ENCODE measurements at places on chromosomes 2 and 18.

DNA sequence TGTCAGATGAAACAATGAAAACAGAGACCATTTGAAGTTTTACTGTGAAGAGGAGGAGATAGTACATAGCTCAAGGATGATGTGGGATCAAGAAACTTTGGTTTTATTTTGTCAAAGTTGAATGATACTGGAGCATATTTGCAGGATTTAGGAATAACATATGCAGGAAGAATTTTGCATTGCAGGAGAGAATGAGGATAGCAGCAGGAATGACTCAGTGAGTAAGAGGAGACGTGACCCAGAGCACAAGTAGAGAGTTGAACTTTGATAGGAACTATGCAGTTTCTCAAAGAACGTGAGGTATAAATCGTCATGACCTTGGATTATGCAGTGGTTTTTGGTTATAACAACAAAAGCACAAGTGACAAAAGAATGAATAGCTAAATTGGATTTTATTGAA, 47.7 kb downstream of the MAPRE2 start:
- no peak for DNase-seq

DNA sequence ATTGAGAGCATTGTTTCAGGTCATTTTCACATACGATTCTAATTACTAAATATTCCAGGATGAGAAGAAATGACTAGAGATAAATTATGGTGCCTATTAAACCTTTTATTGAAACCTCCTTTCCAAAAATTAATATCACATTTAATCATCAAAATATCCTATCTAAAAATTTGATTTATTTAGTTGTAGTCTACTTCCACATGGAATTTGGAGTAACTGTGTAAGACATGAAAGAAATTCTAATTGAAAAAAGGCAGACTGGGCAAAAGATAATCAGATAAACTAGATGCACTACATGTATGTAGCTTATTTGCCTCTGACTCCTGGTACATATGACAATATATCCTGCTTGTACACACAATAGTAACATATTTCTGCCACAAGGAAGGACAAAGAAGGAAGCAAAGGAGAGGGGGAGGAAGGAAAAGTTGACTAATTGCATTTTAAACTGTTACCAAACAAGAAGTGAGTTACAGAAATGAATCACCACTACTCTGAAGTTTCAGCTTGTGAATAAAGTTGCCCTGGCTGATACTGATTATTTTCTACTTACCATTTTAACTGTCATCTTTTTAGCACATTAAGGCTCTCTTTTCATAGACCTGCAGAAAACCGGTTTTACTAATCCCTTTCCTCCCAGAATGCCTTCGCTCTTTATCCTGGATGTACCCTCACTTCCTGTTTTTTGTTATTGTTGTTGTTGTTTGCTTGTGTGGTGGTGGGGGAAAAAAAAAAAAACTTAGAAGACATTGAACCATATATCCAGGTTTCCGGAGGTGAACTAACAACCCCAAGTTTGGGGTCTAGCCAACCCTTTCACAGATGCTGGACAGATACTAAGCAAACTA, 28.4 kb downstream of the NRXN1 start:
- DNase-seq = no peak

- DNase-seq = no peak
Observed at GRCh38 chr18:52319424-52319983, 20.5 kb upstream of the DCC start.

- no peak for DNase-seq
Observed at GRCh38 chr2:3162442-3163077, 215.1 kb downstream of the EIPR1 start.

GRCh38 chr2:239323447-239323846, 77.4 kb downstream of the HDAC4 start:
- no peak for DNase-seq

GRCh38 chr2:144431392-144431783, 88.5 kb downstream of the ZEB2 start:
- DNase-seq = no peak

DNA sequence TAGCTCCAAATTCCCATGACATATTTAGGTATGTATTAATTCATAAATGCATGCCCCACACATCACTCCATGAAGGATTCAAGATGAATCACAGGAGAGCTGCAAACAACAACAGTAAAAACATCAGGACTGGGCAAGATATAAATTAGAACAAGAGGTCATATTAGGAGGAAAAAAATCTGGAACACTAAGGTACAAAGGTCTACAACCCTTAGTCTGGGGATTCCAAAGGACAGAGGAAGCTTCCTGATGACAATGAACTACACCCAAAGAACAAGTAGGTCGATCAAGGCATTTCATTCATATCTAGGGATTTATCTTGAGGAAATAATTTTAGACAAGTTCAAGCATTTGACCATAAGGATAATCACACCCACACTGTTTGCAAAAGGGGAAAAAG, 14.5 kb downstream of the VPS4B start:
- DNase-seq = no peak

DNA sequence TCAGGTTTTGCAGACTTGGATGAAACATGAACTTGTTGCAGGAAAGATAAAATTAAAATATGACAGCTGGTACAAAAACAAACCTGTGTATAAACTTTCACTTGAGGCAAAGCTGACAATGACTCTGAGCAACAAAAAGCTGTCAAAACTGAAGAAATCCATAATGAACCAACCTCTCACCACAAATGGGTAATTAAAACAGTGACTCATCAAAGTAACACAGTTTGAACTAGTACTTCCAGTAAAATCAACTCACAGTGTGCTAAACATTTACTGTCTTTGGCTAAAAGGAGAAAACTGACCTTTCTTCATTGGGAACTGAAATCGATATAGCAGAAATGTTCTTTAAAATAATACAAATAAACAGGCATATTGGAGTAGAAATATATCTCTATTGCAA, 209.7 kb downstream of the WDPCP start:
- no peak for DNase-seq

DNA sequence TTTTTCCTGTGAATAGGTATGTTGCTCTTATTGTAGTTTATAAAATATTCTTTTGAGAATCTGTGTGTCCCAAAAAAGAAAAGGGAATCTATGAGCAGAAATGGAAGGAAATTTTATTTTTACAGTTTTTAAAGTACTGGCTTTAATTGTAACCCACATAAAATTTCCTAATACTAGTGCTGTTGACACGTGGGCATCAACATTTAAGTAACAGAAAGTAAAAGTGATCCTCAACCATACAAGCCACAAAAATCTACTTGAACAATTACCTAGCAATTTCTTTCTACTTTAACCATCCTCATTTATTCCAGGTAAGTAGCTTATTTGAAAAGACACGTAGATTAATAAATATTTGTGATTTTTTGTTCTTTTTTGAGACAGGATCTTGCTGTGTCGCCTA, 62.0 kb downstream of the MAP3K20 start:
- no peak for DNase-seq

DNA sequence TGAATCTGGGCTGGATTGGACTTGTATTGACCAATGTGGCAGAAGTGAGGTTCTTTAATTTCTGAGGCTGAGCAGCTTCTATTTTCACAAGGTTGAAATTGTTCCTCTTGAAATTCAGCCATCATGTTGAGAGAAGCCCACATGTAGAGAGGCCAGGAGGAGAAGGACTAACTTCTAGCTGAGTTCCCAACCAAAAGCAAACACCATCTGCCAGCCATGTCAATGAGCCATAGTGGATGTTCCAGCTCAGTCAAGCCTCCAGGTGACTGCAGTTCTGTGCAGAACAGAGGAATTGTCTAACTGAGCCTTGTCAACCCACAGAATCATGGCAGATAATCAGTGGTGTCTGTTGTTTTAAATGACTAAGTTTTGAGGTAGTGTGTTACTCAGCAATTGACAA, 110.6 kb upstream of the ACVR1 start:
- DNase-seq = no peak

GRCh38 chr18:9835825-9836224, 49.9 kb upstream of the TXNDC2 start:
- DNase-seq = no peak

GRCh38 chr18:41647914-41648313, 307.1 kb upstream of the PIK3C3 start:
- no peak for DNase-seq

DNA sequence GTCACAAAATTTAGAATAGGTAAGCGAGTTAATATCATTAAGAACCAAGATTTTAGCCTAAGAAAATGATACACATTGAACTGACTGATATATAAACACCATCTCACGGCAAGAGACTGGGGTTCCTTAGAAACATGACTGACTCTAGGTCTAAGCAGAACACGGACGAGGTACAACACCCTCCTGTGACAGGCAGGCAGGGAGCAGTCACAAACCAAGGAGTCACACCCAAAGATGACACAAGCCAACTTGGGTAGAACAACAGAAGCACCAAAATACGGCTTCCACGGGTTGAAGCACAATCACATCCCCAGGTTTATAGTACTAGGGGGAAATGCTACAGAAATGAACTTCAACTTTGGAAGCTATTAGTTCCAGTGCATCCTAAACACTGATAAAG, 24.3 kb downstream of the HDLBP start:
- DNase-seq = no peak

DNA sequence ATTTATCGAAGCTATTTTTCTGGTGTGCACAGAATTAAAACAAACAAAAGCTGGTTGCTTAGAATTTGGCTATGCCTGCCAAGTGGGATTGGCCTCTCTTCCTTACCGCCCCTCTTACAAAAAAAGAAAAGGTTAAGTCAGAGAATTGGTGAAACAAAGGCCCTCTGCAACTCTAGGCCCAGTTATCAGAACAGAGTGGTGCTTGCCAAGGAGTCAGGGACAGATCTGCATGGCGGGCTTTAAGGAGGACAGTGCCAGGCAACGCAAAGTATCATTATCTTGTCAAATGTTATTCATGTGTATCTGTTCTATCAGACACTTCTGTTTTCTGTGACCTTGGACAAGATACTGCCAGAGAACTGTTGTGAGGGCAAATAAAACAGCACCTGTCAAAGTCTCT, 78.3 kb downstream of the TGIF1 start:
- DNase-seq = no peak

- DNase-seq = no peak
Observed at GRCh38 chr2:1651121-1652033, 92.9 kb downstream of the PXDN start.

GRCh38 chr2:147173798-147174197, 671.0 kb upstream of the ACVR2A start:
- DNase-seq = no peak

DNA sequence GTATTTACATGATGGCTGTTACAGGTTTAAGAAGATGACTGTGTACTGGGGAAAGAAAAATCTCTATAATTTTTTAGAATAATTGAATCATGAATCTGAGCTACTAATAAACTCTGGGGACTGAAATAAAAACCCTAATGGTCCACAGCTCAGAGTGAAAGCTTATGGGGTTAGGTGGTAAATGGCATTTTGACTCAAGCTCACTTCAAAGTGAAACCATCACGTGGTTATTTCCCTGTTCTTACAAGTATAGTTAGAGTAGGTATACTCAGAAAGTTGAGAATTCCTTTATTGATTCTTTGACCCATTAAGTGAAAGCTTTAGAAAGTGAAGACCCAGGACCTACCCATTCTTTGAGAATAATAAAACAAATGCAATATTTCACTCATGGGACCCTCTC, 626.2 kb upstream of the SETBP1 start:
- DNase-seq = no peak

- no peak for DNase-seq
Observed at GRCh38 chr2:5991305-5991968, 299.3 kb downstream of the SOX11 start.

DNA sequence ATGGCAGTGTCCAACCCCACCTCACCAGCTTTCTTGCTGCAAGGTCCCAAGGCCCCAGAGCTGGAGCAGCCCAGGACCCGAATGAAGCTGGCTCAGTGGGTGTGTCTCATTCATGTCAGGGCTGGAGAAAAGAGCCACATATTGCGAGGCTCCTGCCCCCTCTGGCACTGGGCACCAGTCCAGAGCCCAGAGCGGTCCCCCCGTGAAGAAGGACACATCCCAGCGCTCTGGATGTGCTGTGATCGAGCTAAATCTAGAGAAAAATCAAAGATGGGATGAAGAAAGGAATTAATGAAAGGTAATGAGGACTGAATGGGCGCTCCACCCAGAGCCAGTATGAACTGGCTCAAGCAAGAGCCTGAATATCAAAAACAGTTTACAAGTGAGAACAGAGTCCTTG, 13.3 kb upstream of the MPV17 start:
- no peak for DNase-seq

- DNase-seq = no peak
Observed at GRCh38 chr2:62660582-62661262, 44.8 kb upstream of the EHBP1 start.

GRCh38 chr2:180876506-180876905, 103.9 kb upstream of the UBE2E3 start:
- DNase-seq = no peak

DNA sequence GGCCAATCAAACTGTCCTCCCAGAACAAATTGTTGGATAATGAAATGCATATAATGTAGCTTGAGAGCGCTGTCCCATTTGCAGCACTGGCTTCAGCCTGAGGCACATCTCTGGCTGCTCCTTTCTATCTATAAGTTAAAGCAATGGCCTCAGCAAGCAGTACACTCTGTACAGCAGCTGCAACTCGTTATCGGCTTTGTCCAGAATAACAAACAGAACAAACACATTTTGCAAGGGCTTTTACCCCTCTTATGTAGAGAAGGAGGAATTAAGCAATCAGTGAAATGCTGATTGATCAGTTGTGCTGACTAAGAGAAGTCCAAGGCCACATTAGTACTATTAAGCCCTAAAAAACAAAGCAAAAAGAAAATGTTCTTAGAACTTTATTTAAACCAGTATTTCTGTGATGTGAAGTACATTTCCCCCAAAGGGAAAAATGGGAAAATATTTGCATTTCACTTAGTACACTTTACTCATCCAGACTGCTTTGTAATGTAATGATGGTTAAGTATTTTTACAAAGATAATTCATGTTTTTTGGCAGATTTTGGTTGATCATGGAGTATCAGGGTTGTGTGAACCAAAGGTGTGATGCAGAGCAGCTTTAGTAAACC, 15.0 kb upstream of the CPS1 start:
- no peak for DNase-seq

- DNase-seq = no peak
Observed at GRCh38 chr2:72665448-72665847, 160.4 kb downstream of the EXOC6B start.

- no peak for DNase-seq
Observed at GRCh38 chr2:131801210-131801744, 273.6 kb downstream of the CCDC74A start.

DNA sequence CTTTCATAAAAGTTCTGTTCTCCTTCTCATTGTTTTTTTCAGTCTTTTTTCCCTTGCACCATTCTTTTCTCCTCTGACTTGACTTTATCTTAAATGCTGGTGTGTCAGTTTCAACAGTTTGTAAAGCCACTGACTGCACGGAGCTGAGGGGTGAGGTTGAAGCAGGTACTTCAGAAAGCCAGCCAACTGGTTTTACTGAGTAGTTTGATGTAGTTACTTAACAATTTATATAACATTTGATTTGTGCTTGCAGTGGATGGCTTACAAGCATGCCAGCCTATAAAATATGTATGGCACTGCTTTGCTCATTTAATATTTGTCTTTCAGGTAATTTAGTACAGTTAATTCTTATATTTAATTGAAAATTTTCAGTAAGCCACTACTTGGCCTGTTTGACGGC, 55.4 kb downstream of the FAM171B start:
- no peak for DNase-seq

All from stimulated activated CD8-positive, alpha-beta memory T cell treated with anti-CD3 and anti-CD28 coated beads, Interleukin-4, amount 100 ng/mL, for 4 hours (primary cell).